Esophagus muscularis mucosa (tissue), 4 donors: ENCODE measurements at places on chromosomes 1 and 21. TPM values are rescaled to one million over a fixed set of nuclear protein-coding genes. Genes with fewer than 3 reads are reported as not detected.

The CFH gene
- total RNA-seq, result 36.1 TPM

The CD34 gene
- 70.2 TPM for total RNA-seq

The AZIN2 gene
- 2.5 TPM for total RNA-seq

The LZIC gene
- total RNA-seq, result 30.6 TPM

The CD1B gene
- not detected for total RNA-seq

The TNFAIP8L2 gene
- total RNA-seq, result 8.3 TPM

The SYT14 gene
- 0.42 TPM for total RNA-seq

The CHIT1 gene
- 0.17 TPM for total RNA-seq

The CFHR3 gene
- total RNA-seq, result not detected

The CCSAP gene
- 4.8 TPM for total RNA-seq

The TMEM61 gene
- not detected for total RNA-seq

The KRTAP13-2 gene
- not detected for total RNA-seq

The SPATA46 gene
- total RNA-seq, result not detected

The SLC6A17 gene
- 1.8 TPM for total RNA-seq

The OR2L2 gene
- not detected for total RNA-seq

The LCE6A gene
- not detected for total RNA-seq

The NGF gene
- 2.9 TPM for total RNA-seq

The S100A16 gene
- total RNA-seq, result 40.7 TPM

The TMPRSS3 gene
- not detected for total RNA-seq

The THEM5 gene
- total RNA-seq, result not detected

The CNKSR1 gene
- 1.8 TPM for total RNA-seq

The BNIPL gene
- 0.13 TPM for total RNA-seq

The C2CD4D gene
- total RNA-seq, result not detected

The OR2T35 gene
- not detected for total RNA-seq

The NBPF4 gene
- total RNA-seq, result not detected

The SAMSN1 gene
- 2.9 TPM for total RNA-seq

The NTPCR gene
- 25.0 TPM for total RNA-seq

The HMCN1 gene
- total RNA-seq, result 76.0 TPM

The NCMAP gene
- total RNA-seq, result not detected

The NTNG1 gene
- 3.3 TPM for total RNA-seq

The TPM3 gene
- 205 TPM for total RNA-seq

The CDK18 gene
- total RNA-seq, result 10.7 TPM
